ENCODE measurements at places on chromosomes 5 and 9.
A peak's percentile ranks its signal among the peaks of the same experiment; 100 is the strongest.

- DNase-seq: no peak
These were observed 56.5 kb downstream of the SLC27A6 start for GRCh38 chr5:129021744-129022143.

DNA sequence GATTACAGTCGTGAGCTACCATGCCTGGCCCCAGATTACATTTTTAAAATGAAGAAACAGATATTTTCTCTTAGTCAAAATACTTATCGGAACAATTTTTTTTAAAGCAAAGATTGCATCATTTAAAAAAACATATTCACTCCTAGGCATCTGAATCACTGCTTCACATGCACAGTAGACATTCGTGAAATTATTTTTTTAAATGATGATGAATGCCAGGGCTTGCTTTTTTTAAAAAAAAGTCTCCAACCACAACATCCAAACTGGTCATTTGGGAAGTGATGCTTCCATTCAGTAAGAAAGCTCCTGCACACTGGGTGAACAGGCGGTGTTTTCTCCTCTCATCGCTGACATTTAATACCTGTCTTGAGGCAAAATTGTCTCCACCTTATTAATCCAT is 223.0 kb upstream of the DMRT1 start:
- DNase-seq: no peak

DNA sequence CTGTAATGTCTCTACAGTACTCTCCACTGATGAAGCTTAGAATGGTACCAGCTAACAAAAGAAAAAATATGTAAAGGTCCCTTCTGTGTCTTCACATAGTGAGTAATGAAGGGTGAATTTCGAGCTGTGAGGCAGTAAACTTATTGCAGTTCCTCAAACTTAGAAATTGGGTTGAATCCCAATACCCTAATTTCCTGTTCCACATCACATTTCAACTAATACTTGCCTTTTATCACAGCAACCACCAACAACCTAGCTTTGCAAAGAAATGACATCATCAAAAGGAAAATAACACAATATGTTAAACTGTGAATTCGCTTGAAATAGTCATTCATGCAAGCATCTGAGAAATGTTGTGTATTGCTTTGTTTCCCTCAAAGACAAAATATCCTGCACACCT is 9.4 kb upstream of the TNFAIP8 start:
- DNase-seq: no peak

DNA sequence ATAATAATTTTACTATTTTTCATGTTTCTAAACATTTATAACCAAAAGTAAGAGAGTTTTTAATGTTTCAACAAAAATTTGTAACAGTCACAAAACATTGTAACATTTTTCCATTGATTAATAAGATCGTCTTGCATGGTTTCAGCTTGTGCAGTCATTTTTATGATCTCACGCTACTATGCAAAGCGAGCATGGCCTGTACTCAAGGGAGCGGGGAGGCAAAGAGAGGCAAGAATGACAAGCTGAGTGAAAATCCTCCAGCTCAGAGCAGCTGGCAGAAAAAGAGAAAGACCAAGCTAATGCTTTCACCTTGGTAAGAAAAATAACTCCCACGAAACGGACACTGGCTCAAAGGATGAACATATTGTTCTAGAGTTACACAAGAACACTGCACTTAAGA is 90.0 kb upstream of the SV2C start:
- DNase-seq: no peak

DNA sequence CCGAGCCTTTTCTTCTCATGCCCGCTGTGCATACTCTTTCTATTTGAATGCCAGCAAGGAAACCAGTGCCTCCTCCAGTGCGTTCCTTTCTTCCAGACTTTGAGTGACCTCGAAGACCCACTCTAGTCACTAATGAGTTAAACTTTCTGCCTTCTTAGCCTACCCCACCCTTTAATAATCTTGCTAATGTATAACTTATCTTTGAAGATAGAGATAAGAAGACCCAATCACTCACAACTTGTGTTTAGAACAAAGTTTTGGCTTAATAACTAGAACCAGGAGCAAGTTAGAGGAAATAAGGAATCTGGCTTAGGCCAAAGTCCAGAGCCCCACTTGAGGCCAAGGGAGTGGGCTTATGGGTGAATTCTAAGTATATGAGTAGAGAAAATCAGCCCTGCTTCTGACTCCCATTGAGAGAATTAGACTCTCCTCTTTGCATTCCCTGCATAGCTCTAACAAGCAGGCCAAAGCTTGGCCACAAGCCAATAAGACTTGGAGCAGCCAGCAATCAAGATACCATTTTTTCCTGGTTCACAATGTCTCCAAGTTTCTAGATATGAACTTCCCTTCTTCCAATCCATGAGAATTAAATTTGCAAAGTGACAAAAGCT is 181.5 kb upstream of the PIK3R1 start:
- no peak for DNase-seq

GRCh38 chr5:174511714-174512253 is 212.6 kb upstream of the MSX2 start:
- peak; percentile 1 for DNase-seq

- DNase-seq: no peak
These were observed 226.5 kb upstream of the ANKRD55 start for GRCh38 chr5:56459394-56460194.

DNA sequence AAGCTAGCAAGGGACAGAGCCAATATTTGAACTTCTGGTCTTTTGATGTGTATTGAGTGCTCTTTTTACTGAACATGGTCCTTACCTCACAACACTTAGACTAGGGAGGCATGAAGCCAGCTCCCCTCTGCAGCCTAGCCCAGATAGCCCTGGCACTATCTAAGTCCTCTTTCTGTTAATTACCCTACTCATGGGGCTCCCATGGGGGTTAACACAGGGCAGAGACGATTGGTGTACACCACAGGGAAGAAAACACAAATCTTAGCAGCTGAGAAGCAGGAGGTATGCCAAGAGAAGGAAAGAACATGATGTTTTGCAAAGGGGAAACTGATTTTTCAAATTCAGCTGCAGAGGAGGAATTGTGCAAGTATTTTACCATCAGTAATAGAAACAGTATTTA is 383.8 kb downstream of the TMEM232 start:
- DNase-seq: no peak

GRCh38 chr9:124394167-124394566 is 21.1 kb downstream of the PSMB7 start:
- DNase-seq: no peak

DNA sequence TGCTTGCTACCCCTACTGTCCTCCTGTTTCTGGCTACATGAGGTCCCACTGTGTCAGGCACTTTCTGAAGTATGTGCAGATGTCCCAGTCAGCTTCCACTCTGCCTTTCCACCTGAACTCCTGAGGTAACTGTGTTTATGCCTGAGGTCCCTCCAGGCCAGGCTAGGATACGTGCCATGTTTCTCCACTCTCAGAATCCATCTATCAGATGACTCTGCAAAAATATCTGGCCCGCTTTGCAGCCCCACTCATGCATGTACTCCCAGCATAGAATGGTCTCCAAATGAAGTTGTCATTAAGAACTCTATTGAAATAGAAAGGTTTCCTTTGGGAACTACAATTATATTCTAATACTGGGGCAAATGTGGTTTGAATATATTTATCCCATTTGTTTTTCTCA is 231.9 kb upstream of the RASEF start:
- DNase-seq: no peak

GRCh38 chr5:181217803-181218062 is 5.3 kb upstream of the TRIM41 start:
- no peak for DNase-seq

- DNase-seq: peak; percentile 16
These were observed 29.8 kb downstream of the TARS1 start for GRCh38 chr5:33470544-33470943.

GRCh38 chr9:109556061-109556460 is 58.0 kb upstream of the PTPN3 start:
- DNase-seq: no peak

DNA sequence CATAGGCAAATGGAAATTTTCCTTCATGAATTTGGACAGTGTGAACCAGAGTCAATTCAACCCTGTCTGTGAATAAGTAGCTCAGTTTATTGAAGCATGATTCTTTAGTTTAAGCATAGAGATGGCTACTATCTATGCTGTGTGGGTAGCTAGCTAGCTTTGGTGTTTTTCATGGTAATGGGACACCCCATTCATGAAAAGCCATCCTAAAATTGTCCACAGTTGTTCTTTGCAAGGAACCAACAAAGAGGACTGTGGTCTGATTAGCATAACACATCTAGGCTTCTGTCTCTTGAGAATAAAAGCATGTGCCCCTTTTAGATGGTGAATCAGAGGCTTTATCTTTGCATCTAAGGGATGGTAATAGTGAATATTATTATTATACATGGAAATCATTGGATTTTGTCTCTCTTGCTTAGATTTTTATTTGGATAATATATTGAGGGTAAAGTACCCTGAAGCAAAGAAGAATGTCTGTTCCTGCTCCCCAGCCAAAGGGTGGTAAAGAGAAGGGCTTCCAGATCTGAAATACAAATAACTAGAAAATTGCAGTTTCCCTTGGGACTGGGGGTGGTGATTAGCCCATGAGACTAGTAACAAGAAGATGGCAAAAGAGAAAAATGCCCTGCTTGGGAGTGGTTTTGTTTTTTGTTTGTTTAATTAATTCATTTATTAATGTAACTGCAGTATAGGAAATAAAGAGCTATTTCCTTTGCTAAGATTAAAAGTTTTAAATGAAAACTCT is 624.2 kb upstream of the ZNF608 start:
- DNase-seq: no peak

DNA sequence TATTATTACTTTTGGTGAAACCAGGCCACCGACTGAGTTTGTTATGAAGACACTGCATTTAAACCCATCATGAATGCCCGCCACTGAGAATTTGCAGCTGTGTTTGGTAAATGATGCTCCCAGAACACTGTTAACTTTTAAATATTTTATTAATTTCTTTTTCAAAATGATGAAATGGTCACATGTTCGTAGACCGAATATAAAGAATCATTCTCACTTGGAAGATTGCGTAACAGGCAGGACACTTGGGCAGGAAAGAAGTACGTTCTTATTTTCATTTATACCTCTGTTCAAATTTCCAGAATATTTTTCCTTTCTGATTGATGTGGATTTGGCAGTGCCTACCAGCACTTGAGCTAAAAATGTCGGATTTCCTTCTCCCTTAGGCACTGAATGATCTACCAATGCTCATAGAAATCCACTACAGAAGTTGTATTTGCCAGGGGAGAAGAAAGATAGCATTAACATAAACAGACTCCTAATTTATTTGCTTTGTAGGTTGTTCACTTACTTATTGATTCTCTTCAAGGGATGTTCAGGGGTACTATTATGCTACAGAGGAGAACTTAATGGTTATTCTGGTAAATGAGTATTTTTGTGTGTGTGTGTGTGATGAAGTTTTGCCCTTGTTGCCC is 13.8 kb downstream of the CYFIP2 start:
- no peak for DNase-seq

GRCh38 chr5:179614745-179615144 is 8.7 kb downstream of the HNRNPH1 start:
- DNase-seq: peak; percentile 5

DNA sequence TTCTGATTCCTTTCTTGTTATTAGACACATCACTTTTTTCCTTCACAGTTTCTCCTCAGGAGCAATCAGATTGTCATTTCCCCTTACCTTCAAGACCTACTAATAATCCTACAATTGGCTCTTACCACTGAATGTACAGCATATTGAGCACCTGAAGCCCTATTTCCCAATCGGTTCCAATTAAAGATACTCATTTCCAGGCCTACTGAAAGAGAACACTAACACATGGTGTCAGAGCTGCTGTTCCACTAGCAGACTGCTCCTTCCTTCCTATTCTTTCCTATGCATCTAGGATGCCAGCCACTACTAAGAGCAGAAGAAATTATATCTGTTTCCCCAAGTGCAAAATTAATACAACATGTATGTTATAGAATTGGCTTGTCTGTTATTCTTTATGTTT is 34.6 kb downstream of the SKIC3 start:
- no peak for DNase-seq

All from NCI-H1417 (cell line).